Stimulated activated CD4-positive, alpha-beta T cell treated with anti-CD3 and anti-CD28 coated beads, TNF-alpha, amount 100 ng/mL, for 4 hours (primary cell): ENCODE measurements at places on chromosomes 2 and 18.

- no peak for DNase-seq
Measured at GRCh38 chr2:215029936-215030335, 108.5 kb downstream of the ABCA12 start.

GRCh38 chr2:144886862-144887261 is 366.9 kb upstream of the ZEB2 start:
- no peak for DNase-seq

DNA sequence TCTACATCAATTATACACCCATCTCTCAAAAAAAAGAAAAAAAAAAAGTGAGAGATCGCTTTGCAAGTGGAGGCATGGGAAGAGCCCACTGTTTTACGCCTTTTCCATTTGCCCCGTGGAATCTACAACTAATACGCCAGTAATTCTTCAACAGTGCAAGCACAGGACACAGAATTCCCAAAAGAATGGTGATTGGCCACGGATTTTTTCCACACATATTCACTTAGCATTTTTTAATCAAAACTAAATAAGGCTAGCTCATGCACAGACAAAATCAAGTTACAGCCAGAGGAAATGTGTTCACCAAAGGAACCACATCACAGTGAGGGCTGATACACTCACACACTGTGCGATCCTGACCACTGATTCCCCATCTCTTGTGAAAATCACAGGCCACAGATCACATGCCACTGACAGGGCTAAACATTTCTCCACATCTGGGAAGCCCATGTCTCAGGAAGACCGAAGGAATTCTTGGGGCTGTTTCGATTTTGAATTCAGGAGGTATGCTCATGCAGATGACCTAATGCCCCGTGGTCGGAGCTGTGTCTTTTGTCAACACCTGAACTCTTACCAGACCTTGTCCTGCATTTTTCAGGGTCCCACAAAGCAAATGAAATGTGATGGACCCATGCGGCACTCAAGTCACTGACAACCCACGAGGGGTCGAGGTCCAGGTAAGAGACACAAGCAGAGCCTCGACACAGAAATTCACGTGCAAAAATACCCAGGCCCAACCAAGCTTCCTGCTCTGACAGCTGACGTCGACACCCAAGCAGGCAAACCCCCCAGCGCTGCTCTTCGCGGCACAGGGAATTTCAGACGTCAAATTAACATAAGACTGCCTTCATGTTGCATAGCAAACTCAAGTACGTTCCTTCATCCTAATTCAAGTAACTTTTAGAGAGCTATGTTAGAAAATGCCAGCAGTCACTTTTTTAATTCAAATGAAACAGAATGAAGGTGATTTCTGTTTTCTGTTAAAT is 69.6 kb downstream of the ZNF516 start:
- no peak for DNase-seq

- DNase-seq: no peak
Measured at GRCh38 chr2:11757101-11757500, 10.7 kb downstream of the LPIN1 start.

DNA sequence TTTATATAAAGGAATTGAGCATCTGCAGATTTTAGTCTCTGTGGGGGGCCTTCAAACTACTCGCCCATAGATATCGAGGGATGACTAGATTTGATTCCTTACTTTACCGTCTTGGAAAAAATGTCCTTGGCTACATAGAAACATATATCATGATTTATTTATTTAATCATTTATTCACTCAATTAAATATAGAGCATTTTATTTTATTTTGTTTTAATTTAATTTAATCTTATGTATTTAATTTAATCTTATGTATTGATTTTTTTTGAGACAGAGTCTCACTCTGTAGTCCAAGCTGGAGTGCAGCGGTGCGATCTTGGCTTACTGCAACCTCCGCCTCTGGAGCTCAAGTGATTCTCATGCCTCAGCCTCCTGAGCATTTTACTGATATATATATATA is 105.4 kb downstream of the SCN9A start:
- no peak for DNase-seq

- no peak for DNase-seq
Measured at GRCh38 chr18:25187521-25188192, 164.3 kb downstream of the ZNF521 start.

DNA sequence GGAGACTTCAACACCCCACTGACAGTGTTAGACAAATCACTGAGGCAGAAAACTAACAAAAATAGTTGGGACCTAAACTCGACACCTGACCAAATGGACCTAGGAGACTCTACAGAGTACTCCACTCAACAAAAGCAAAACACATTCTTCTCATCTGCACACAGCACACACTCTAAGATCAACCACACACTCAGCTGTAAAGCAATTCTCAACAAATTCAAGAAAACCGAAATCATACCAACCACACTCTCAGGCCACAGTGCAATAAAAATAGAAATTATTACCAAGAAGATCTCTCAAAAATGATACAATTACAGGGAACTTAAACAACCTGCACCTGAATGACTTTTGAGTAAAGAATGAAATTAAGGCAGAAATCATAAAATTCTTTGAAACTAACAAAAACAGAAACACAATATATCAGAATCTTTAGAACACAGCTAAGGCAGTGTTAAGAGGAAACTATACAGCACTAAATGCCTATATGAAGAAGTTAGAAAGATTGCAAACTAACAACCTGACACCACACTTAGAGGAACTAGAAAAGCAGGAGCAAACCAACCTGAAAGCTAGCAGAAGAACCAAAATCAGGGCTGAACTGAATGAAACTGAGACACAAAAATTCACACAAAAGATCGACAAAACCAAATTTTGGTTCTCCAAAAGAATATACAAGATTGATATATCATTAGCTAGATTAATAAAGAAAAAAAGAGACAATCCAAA is 46.3 kb downstream of the RTTN start:
- DNase-seq: no peak

DNA sequence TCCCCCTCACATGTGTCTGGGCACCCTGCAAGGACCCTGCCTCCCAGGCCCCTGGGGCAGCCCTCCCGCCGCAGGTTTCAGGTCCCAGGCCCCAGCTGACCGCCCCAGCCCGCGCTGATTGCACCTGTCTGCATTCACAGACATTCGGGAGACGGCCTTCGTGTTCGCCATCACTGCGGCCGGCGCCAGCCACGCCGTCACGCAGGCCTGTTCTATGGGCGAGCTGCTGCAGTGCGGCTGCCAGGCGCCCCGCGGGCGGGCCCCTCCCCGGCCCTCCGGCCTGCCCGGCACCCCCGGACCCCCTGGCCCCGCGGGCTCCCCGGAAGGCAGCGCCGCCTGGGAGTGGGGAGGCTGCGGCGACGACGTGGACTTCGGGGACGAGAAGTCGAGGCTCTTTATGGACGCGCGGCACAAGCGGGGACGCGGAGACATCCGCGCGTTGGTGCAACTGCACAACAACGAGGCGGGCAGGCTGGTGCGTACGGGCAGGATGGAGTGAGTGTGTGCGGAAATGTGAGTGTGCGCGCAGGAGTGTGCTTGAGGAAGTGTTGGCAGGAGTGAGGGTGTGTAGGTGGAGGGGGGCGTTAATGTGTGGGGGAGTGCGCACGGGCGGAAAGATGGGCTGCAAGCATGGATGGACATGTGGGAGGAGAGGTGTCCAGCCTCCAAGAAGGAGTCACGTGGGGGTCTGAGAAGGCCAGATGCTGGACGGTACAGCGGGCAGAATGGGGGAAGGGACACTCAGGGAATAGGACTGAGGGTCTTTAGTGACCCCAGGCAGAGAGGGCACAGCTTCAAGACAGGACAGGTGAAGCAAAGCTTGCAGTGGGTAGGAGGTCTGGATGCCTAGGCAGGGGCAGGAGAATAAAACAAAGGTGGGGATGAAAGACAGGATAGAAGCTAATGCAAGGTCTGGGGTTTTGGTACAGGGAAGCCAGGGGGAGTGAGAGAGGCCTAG is 9.0 kb upstream of the WNT10A start:
- no peak for DNase-seq

DNA sequence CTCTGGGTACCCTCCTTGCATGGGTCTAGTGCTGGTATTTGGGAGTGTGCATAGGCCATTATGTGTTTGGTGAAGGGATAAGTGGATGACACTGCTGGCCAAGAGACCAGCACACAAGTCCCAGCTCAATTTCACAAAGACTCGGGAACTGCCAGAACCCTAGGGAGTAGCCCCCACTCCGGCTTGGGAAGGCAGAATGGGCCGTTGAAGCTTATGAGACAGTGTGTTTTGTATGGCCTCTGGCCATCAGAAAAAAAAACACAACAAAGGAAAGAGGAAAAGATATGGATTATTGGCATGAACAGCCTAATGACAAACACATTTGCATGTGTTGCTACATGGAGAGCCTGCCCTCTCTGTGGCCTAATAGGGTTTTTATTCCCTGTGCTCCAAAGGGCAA is 144.2 kb downstream of the TTC32 start:
- DNase-seq: no peak

GRCh38 chr2:234288974-234289455 is 207.9 kb downstream of the ARL4C start:
- peak; percentile 51 for DNase-seq

GRCh38 chr2:179106676-179107428 is 56.9 kb upstream of the CCDC141 start:
- DNase-seq: no peak

- no peak for DNase-seq
Measured at GRCh38 chr2:199581408-199581807, 123.7 kb upstream of the SATB2 start.

- no peak for DNase-seq
Measured at GRCh38 chr18:49699303-49699702, 114.0 kb downstream of the ACAA2 start.

DNA sequence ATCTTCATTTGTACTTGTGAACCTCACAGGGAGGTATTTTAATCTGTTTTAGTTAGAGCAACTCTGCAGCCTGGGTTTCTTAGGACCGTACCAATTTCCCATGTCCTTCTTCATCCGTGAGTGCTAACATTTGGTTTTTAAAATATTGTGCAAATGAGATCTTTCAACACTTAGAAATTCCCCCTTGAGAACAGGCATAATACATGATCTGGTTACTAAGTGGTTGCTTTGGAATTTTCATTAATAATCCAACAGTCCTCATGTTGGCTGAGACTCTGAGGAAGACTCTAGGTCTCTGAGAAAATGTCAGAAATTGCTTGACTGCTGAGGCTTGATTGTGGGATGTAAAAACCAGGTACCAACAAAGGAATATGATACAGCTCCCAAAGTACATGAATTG is 125.6 kb upstream of the CDCA7 start:
- DNase-seq: no peak

- no peak for DNase-seq
Measured at GRCh38 chr2:214989187-214989586, 149.2 kb downstream of the ABCA12 start.

GRCh38 chr2:7427293-7428060 is 510.3 kb downstream of the RNF144A start:
- DNase-seq: no peak

GRCh38 chr18:49613141-49613640 is 51.3 kb downstream of the LIPG start:
- DNase-seq: no peak

DNA sequence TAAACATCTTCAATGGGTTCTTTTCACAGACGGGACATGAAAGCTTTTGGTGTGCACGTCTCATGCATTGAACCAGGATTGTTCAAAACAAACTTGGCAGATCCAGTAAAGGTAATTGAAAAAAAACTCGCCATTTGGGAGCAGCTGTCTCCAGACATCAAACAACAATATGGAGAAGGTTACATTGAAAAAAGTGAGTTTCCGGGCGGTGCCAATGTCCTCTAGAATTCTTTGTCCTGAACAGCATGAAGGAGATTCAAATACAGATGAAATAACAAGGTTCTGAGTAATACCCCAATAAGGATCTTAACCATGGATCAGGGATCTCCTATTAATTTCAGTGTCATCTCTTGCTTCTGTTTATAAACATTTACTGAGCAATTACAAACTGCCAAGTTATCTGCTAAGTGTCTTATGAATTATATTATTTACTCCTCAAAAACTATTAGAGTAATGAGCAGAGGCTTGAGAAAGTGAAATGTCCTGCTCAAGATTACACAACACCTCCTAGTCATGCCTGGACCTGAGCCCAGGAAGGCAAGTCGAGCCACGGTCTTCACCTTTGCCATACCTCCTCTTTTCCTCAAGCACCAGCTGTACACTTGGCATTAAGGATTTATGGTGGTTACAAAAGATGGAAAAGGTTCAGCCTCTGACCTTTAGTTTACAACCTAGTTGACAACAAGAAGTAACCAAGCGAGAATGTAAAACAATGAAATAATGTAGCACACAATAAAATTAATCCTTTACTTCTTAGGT is 22.6 kb downstream of the DHRS9 start:
- no peak for DNase-seq

DNA sequence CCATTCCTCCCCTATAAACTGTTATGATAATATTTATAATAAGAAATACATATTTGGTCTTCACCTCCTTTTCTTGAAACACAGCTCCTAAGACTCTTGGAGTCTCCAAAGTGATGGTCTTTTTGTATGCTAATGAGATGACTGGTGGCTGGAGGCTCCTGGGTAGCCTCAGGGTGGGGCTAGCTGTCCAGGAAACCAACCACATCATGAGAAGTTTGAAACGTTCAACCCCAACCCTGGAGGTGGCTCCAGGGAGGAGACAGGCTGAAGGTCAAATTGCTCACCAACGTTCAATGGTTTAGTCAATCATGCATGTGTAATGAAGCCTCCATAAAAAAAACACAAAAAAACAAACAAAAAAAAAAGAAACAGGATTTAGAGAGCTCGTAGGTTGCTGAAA is 298.7 kb upstream of the MGAT5 start:
- DNase-seq: no peak

DNA sequence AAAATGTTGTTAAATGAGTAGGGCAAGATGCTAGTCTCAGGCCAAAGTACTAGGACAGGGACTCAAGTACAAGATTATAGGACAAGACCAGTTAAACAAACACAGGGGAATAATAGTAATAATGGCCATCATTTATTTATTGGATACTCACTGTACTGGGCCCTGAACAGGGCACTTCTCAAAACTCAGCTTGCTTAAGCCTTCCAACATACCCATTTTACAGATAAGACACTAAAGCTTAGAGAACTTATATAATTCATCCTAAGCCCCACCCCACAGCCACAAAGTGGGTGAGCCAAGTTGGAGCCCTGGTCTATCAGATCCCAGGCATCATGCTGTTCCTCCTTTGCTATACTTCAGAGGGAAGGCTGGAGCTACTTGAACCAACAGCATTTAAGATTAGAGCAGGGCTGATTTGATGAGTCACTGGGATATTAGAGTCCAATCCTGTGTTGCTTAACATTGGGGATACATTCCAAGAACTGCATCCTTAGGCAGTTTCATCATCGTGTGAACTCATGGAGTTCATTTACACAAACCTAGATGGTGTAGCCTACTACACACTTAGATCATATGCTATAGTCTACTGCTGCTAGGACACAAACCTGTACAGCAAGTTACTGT is 153.6 kb downstream of the MTCL1 start:
- DNase-seq: no peak

GRCh38 chr2:144508172-144508851 is 11.6 kb downstream of the ZEB2 start:
- DNase-seq: no peak
